ENCODE measurements at places on chromosomes 1 and 21.

DNA sequence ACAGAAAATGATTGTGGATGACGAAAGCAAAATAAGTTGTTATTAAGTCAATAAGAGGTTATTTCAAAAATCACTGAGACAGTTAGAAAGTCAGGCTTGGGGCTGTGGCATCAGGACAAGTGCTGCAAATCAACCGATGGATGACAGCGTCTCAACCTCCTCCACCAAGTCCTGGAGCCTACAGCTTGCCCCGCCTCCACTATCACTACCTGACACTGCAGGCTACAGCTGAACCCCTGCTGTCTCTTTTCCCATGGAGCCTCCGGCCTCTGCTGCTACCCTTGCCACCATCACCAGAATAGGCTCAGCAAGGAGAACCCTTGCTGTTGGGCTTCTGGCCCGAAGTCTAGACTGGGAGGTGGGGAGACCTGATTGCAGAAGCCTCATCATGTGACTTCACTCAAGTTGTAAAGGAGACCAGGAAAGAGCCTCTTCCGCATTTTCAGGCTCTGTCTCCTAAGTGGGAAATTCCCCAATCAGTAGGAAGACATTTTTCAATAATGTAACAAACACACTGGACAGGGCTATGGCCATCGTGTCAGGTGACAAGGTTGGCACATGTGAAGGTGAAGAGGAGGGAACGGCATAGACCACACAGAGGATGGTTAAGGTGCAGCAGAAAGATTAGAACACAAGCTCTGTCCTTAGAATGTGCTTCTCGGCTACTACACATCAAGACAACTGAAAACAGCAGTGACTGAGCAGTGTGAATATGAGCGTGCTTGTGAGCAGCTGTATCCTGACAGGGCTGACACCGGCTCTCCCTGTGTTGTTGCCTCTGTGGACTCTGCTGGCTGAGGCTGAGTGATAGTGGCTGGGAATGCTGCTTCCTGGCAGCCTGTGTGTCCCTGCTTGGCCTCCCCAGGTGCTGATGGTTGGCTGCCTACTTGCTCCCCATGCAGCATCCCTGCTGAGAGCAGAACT is 660.7 kb downstream of the PTPRU start:
- DNase-seq: no peak

GRCh38 chr1:228190778-228191177 is 17.1 kb upstream of the OBSCN start:
- no peak for DNase-seq

DNA sequence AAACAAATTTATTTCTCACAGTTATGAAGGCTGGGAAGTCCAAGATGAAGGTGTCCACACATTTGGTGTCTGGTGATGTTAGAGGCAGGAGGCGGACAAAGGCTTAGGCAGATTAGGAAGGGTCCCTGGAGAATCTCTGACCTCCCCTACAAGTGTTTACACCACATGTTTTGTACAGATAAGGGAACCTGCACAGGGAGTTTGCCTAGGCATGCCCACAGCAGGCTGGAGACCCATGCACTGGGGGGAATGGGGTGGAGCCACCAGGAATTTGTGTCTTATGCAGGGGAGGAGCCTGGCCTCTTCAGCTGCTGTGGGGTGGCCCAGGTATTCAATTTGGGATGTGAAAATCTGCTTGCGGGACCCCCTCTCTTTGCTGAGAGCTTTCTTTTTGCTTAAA is 131.3 kb downstream of the PATJ start:
- DNase-seq: no peak

GRCh38 chr1:8378178-8378577 is 60.3 kb downstream of the SLC45A1 start:
- no peak for DNase-seq

DNA sequence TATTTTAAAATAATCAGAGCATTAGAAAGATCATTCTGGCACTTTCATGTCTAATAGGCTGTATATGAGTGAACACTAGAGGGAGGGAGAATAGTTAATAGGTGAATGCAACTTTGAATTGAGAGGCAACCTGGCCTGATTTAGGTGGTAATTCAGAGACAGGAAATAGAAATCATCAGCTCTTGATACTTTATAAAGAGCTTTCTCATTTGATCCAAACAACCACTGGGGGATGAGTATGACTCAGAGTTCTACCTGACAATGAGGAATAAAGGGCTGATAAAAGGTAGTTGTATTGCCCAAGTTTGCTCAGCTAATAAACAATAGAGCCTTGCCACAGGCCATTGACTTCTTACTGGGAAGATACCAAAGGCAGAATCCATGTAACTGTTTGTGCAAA is 5.2 kb upstream of the FAM89A start:
- no peak for DNase-seq

DNA sequence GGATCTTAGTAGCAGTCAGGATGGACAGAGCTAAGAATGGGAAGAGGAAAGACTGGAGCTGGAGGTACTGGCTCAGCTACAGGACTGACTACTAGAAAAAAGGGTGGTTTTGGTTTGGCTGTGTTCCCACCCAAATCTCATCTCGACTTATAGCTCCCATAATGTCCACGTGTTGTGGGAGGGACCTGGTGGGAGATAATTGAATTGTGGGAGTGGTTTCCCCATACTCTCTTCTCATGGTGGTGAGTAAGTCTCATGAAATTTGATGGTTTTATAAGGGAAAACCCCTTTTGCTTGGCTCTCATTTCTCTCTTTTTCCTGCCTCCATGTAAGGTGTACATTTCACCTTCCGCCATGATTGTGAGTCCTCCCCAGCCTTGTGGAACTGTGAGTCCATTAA is 466.5 kb upstream of the DEPDC1 start:
- no peak for DNase-seq

- no peak for DNase-seq
Measured at GRCh38 chr21:31875496-31876015, 2.7 kb downstream of the HUNK start.

DNA sequence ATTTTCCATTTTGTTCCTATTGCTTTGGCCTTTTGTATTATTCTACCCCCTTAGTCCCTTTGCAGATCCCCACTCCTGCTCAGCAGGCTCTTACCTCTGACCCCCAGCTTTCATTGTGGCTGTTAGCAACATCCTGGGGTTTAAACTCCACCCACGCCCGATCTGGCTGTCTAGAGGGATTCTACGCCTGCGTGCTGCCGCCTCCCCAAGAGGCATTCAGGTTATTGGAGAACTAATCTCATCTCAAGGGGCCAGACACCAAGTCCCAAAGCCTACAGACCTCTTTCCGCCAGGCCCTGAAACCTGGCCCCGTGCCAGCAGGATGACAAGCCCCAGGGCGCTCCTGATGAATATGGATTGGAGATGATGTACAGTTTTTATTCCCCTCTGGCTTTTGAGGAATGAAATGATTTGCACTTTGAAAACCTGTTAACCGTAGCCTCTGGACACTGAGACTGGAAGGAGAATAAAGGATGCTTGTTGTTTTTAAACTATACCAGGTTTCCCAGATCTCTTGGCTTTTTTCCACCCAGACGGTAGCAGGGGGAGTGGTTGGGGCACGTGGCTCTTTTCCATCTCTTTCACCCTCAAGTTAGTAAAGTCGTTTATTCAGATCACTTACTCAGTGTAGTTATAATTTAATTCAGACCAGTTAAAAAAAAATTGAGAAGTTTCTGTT is 14.5 kb upstream of the IKBKE start:
- no peak for DNase-seq

GRCh38 chr1:164519426-164519825 is 39.6 kb upstream of the PBX1 start:
- no peak for DNase-seq

GRCh38 chr21:24175106-24175505 is 1432.2 kb downstream of the MRPL39 start:
- DNase-seq: no peak

DNA sequence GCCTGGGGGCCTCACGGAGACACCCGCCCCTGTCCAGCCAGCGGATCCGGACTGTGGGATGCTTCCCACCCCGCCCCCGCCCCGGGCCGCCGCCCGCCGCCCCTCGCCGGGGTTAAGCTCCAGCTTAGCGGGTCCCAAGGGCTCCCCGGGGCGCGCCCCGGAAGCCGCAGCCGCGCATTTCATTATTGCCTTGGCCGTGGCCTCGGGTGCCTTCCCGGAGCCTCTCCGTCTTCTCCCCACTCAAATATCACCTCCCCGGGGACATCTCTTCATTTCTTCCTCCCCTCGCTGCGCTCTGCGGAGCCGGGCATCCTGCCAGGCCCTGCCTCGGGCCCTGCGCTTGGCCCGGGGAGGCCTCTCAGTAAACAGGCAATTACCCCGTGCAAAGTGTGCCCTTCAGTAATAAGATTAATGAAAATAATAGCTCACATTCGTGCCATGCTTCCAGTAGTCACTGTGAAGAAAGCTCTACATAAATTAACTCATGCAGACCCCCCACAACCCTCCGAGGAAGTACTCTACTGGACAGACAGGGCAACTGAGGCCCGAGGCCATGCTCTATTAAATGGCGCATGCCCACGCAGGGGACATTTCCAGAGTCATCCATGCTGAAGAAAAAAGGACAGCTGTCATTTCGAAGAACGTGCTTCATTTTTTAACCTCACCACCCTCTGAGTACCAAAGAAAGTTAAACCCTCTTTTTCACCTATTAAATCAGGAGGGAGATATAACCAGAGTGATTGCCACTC is 49.9 kb upstream of the LAPTM5 start:
- no peak for DNase-seq

- no peak for DNase-seq
Measured at GRCh38 chr1:160375788-160376524, 9.1 kb downstream of the NHLH1 start.

All from GOT3 (cell line).